ENCODE measurements at places on chromosomes 3 and 15. TPM values are rescaled to one million over a fixed set of nuclear protein-coding genes. Genes with fewer than 3 reads are reported as not detected.

CPLX3 gene
- total RNA-seq, result 0.05 TPM

UCN2 gene
- total RNA-seq, result 9.8 TPM

GOLGA8Q gene
- 0.18 TPM for total RNA-seq

AADACL2 gene
- total RNA-seq, result not detected

CTNNB1 gene
- total RNA-seq, result 190 TPM

HGD gene
- total RNA-seq, result 14.2 TPM

KCNMB2 gene
- not detected for total RNA-seq

ST3GAL6 gene
- total RNA-seq, result 1.2 TPM

NEK11 gene
- 4.5 TPM for total RNA-seq

TUSC7 gene
- total RNA-seq, result not detected

GOLGA6L10 gene
- total RNA-seq, result 0.69 TPM

CLDN18 gene
- not detected for total RNA-seq

RASL12 gene
- total RNA-seq, result 0.10 TPM

TTC21A gene
- 1.9 TPM for total RNA-seq
